Omental fat pad (tissue), 4 donors: ENCODE measurements at places on chromosomes 4 and X.
A peak's percentile ranks its signal among the peaks of the same experiment; 100 is the strongest.

DNA sequence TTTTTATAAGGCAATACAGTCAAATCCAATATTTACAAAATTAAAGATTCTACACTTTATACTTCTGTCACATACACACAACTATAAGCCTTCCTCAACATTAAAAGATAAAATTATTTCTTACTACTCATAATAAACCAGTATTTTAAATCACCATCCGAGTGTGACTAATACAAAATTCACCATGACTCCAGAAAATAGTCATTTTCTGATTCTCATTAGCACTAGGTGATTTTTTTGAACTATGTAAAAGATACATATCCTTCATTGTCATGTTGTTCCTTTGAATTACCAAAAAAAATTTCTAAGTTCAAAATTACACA, 646 bp upstream of the SLC7A11 start:
- DNase-seq = no peak

GRCh38 chr4:177242651-177243286, 66.9 kb upstream of the NEIL3 start:
- no peak for DNase-seq

DNA sequence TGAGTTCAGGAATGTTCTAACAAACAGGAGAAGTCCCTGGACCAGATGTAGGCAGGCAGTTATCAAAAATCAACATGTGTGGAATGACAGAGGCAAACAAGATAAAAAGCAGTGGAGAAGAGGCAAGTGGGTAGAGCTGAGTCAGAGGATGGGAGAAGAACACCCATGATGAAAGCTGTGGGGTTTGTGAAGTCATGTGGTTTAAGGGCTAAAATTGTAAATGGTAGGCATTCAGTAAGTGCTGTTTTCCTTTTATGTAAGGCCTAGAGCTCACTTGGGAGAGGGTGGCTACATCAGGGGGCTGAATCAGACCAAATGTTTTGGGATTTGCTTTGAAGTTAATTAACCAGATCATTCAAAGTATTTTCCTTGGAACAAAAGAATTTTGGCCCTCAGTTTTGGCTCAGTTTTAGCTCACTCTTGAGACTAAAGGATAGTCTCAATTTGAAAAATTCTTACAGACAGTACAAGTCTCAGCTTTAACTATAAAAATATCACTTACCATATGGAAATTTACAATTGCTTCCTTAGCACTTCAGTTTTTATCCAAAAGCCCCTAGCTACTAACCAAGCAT, 114.5 kb upstream of the PCDH7 start:
- no peak for DNase-seq

DNA sequence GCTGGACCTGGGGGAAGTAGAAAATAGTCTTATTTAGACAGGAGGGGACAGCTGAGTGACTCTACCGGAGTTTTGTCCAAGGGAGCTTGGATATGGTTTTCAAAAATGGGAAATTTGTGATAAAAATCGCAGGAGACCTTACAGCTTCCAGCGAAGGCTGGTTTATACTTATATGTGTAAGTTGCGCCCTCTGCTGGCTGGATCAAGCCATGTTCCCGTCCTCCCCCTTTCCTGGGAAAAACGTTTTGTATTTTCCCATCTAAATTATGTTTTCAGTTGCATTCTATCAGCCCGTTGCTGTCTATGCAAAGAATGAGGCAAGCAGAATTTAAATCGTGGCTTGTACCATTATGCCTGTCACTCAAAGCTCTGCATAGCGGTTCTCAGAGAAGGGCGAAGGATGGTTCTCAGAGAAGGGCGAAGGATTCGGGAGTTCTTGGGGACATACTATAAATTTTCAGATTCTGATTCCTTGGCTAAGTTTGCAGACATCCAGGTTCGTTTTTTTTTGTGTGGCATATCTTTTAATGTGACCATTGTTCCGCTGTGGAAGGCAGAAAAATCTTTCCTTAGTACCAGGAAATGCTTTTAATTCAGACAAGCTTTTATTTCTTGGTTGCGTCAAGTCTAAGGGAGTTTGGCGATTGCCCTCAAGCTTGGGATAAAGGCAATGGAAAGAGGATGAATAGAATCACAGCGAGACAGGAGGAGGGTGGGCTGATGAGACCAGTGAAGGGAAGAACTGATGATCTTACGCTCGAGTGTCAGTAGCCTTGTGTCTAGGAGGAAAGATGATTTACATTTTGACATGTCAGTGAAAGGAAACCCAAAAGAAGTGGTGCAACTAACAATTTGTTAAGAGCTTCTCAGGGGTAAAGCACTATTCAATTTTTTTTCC, 128.5 kb upstream of the ARX start:
- DNase-seq = peak; percentile 62

- DNase-seq = no peak
Measured at GRCh38 chr4:8547912-8548730, 32.1 kb upstream of the GPR78 start.

DNA sequence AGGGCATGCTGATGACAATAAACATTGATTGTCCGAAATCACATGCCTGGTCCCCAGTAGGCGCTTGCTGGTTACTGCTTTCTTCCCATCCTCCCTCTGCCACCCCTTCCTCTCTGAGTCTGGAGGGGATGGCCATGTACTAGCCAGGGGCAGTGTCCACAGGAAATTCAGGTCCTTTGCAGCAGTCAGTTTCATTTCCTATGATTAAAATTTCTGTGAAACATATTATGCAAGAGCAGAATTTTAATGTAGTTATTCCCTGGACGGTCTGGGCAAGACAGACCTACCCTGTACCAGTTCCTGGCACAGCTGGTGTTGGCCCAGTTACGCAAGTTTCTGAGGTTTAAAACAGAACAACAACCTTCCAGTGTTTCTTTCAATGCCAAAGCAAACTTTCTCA, 28.2 kb upstream of the TLR2 start:
- DNase-seq = no peak

- DNase-seq = no peak
Measured at GRCh38 chrX:112218388-112218787, 135.8 kb upstream of the TRPC5 start.

GRCh38 chr4:37687194-37687562, 1.0 kb upstream of the RELL1 start:
- no peak for DNase-seq

GRCh38 chrX:134431894-134432293, 28.1 kb upstream of the HPRT1 start:
- DNase-seq = no peak

GRCh38 chrX:28693101-28693500, 105.9 kb downstream of the IL1RAPL1 start:
- no peak for DNase-seq

DNA sequence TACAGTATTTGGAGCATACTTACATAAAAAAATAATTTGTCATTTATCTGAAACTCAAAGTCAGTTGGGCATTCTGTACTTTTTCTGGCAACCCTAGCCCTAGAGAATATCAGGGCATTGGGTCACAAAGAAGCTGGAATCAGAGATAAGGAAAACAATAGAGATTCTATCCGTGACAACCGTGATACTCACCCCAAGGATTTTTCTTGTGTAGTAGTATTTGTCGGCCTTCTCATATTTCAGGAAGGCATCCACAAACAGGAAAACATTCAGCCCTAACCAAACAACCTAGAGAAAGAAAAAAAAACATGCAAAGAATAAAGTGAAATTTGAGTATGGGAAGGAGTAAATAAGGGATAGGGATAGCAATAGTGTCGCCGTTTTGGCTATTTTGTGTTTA, 3.6 kb downstream of the NOX1 start:
- DNase-seq = no peak

DNA sequence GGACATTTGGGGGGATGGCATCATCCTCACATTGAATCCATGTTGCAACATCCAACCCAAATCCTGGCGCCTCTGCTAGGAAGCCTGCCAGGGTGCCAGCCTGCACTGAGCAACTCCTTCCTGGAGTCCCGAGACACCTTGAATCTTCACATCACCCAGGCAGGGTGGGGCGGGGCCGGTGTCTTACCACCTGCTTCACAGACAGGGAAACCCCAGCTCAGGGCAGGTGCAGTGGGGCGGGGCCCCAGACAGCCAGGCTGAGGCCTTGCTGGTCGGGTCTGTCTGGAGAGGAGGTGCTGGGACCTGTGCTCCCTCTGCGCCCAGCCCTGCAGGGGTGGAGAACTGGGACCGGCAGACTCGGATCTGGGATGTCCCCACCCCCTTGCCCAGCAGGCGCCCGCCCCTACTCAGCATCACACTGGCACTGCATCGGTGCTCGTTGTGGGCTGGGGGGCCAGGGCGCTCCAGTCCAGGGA, 31.5 kb upstream of the HTRA3 start:
- no peak for DNase-seq

- DNase-seq = no peak
Measured at GRCh38 chr4:150366487-150366999, 215.4 kb upstream of the MAB21L2 start.

DNA sequence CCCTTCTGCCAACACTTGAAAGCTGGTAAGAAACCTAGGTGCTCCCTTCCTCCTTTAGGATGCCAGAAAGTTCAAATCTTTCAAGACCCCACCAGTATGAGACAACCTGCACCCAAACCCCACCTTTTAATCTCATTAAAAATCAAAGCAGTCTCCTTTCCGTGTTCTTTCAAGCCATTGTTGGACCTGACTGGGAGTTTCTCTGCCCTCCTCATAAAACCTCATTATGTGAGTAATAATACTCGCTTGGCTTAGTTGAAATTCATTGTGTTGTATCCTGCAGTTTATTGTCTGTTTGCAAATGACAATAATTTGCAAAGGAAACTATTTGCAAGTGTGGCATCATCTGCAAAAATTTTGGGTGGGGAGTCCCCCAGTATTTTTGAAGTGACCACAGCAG, 133.2 kb upstream of the VEGFC start:
- DNase-seq = no peak

- DNase-seq = no peak
Measured at GRCh38 chr4:174248407-174248806, 35.1 kb downstream of the FBXO8 start.

DNA sequence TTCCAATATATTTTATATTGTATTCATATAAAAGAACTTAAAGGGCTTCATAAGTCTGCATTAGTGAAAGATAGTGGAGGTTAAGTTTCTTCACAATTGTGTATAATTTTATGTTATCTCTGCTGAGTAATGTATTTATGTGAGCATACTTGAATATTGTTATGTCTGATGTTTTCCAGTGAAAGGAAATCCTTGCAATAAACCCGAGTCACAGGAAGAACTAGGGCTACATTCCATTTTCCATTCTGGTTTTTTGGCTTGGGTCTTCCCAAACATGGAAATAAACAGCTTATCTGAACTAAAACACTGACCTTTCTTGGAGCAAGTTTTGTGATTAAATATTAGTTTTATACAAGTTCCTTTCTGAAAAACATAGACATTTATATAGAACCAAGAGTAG, 231.3 kb upstream of the GPRIN3 start:
- DNase-seq = no peak

DNA sequence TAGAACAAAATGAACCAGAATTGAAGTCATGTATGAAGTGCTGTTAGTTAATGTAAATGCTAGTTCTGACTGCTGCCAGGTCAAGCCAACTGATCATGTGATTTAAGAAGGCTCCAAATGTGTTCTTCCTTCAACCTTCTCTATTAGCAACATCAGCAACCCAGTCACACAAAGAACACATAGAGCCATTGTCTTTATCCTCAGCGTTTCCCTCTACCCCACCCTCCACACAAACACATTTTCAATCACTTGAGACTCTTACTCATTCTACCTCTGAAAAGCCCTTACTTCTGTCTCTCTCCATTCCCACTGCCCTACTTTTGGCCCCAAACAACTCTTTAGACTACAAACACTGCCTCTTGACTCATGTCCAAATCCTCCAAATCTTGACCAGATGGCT, 89.7 kb upstream of the KDR start:
- no peak for DNase-seq

DNA sequence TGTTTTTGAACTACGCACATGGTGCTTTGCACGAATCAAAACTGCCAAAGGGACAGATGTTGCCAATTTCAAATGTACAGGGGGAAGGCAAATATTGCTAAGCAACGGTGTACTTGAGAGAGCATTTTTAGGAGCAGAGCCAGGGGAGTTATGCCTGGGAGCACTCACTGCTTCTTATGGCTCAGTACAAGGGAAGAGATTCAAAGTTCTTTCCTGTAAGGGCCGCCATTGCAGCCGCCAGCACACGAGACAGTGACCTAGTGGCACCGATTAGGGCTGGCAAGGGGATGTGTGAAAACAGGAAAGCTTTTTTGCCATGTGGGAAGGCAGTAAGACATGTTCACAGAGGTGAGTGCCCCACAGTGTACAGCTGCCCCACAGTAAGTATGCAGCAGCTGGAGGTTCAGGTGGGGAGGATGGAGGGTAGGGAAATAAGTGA, 133.8 kb downstream of the AFF1 start:
- DNase-seq = no peak

GRCh38 chr4:59094505-59094904, 1984.3 kb upstream of the IGFBP7 start:
- no peak for DNase-seq
